ENCODE measurements at places on chromosomes 5 and 9.

- no peak for DNase-seq
Measured at GRCh38 chr5:43780586-43780985, 177.6 kb downstream of the NNT start.

GRCh38 chr5:38426490-38426889 lies 130.0 kb downstream of the LIFR start:
- no peak for DNase-seq

GRCh38 chr5:176583076-176583475 lies 26.9 kb downstream of the GPRIN1 start:
- DNase-seq, result no peak

- DNase-seq, result no peak
Measured at GRCh38 chr5:102453716-102454115, 45.1 kb downstream of the SLCO6A1 start.

DNA sequence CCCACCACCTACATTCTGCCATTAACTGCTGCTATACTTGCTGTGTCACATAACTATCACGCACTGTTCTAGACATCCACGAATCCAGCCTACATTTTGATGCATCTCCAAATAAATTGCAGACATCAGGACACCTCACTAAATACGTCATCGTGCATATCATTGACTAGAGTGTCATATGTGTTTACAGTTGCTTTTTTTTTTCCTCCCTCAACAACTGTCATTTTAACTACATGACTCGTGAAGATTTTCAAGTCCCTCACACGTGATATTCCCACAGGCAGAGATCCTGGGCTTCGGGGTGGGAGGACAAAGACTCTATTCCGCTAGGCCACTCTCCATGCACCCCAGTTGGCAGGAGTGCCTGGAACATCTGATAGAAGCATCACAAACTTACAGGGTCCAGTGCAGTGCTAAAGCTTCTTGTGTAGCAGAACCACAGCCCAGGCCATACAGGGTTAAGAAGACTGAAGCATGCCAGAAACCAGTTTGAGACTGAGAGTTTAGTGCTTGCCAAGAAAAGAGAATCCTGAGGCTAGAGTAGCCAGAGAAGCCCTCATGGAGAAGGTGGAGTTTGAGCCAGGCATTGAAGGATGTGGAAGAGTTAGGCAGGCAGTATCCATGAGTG lies 1.1 kb downstream of the PCYOX1L start:
- DNase-seq, result no peak

DNA sequence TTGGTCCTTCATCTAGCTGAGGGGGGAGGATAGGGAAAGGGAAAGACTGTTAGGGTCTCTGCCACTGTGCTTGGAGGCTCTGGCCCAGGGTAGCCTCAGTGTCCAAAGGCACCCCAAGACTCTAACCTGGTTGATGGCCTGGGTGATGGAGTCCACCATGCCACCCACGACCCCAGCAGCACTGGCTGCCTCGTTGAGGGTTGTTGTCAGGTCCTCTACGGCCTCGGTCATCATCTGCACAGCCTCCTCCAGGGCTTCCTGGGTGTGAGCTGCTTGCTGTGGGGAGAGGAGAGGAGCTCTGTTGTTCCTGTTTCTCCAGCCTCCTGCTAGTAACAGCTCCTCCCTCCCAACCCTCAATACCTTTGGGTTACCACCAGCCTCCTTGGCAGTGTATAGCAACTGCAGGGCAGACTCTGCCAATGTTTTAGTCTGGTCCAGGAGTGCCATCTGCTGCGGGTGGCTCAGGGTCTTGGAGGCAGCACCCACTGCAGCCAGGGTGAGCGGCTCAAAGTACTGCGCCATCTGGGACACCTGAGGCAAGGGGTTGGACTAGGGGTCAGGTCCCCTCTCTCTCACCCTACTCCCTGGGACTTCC lies 16.2 kb upstream of the TPM2 start:
- DNase-seq, result no peak

- no peak for DNase-seq
Measured at GRCh38 chr9:76835571-76836283, 70.2 kb downstream of the PRUNE2 start.

GRCh38 chr9:124975131-124975530 lies 34.2 kb upstream of the GOLGA1 start:
- DNase-seq, result no peak

DNA sequence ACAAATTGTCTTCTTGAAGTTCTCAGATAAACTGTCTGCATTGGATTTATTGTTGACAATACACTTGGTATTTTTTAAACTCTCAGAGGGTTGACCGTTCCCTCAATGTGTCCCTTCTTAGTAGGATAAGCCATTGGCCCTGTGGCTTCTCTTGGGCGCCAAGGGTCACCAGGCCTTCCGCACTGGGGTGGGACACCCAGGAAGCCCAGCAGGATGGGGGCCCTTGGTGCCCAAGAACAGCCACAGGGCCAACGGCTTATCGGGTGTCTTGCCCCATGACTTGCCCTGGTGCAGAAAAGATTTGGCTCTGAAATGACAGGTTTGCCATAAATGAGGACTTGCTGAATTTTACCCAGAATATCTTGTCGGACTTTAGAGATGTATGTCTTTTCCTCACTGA lies 375.0 kb downstream of the IRX2 start:
- no peak for DNase-seq

GRCh38 chr5:52727576-52727975 lies 60.1 kb upstream of the ITGA1 start:
- DNase-seq, result no peak

- no peak for DNase-seq
Measured at GRCh38 chr9:107489144-107489673, 360 bp downstream of the KLF4 start.

DNA sequence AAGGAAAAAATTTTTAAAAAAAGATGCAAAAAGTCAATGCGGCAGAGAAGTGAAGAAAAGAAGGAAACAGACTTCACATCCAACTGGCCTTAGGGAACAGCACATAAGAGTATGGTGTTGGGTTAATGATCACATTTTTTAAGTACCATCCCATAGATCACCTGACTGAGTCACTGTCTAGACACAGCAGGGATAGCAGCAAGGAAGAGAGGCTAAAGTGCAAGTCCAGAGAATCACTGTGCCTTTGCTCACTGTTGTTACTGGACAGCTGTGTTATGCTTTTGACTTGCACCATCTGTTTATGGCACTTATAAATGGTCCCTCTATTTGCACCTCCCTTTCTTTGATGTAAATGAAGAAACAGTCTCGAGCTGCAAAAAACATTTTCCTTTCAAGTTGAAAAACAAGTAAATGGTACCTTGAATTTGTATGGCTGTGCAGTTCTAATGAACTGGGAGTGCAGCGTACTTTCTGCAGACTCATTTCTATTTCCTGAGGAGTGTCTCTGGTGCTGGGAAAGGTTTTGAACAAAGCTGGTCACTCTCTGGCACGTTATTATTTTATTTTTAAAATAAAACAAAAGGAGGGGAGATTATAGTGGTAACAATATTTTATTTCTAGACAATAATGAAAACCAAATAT lies 84.2 kb downstream of the TRPM6 start:
- no peak for DNase-seq

DNA sequence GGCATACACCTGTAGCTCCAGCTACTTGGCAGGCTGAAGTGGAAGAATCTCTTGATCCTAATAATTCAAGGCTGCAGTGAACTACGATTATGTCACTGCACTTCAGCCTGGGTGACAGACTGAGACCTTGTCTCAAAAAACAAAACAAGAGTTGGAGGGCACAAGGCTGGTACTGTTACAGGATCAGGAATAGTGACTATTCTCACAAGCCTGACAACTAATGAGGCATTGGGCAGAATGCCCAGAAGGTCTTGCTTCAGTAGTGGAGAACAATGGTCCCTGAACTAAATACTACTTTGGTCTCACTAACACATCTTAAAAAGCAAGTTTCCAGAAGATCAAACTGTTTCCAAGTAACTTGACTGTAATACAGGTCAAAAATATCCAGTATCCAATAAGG lies 182.9 kb upstream of the RFX3 start:
- DNase-seq, result no peak

GRCh38 chr9:133258061-133259015 lies 16.7 kb downstream of the ABO start:
- DNase-seq, result no peak

- DNase-seq, result no peak
Measured at GRCh38 chr5:7348168-7348854, 47.6 kb upstream of the ADCY2 start.

DNA sequence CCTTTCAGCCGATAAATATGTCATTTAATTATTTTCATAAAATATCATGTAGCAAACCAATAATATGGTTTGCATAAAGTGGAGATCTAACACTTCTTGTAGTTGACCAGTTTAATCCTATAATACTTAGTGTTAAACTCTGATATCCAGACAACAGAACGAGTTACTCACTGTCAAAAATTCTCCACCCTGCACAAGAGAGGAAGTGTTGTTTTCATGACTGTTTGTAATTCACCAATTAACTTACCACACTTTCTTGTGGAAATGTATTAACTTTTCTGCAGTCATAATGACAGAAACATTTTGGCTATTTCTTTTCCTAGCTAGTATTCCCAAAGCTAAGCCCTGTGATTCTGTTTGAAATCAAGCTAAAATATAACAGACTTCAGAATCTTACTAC lies 555.3 kb upstream of the FTMT start:
- no peak for DNase-seq

DNA sequence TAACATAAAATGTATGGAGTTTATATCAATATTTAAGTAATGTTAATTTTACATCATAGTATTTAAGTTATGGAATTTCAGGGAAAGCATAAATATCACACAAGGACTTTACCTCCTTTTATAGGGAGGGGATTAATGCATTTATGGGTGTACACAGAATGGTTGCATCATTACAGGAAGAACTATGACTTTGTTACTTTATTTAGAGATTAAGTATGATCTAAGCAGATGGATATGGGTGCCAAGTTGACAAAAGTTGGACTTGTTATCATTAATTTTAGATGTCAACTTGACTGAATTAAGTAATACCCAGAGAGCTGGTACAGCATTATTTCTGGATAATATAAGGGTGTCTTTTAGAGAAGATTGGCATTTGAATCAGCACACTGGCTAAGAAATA lies 160.5 kb upstream of the CDH10 start:
- no peak for DNase-seq

DNA sequence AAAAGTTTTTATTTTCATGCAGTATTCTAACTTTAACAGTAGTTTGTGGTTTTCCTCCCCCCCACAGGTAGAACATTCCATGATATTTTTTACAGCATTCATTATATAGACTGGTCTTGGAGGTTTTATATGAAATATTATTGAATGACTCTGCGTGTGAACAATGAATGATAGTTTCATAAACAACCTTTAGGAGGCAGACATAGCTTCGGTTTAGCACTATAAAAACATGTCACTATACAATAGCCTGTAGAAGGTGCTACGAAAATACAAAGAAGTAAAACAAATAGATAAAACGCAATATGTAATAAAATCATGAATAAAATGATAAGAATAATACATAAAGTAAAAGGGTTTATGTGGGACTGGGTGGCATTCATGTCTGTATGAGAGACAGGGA lies 8.5 kb downstream of the KLF4 start:
- no peak for DNase-seq

DNA sequence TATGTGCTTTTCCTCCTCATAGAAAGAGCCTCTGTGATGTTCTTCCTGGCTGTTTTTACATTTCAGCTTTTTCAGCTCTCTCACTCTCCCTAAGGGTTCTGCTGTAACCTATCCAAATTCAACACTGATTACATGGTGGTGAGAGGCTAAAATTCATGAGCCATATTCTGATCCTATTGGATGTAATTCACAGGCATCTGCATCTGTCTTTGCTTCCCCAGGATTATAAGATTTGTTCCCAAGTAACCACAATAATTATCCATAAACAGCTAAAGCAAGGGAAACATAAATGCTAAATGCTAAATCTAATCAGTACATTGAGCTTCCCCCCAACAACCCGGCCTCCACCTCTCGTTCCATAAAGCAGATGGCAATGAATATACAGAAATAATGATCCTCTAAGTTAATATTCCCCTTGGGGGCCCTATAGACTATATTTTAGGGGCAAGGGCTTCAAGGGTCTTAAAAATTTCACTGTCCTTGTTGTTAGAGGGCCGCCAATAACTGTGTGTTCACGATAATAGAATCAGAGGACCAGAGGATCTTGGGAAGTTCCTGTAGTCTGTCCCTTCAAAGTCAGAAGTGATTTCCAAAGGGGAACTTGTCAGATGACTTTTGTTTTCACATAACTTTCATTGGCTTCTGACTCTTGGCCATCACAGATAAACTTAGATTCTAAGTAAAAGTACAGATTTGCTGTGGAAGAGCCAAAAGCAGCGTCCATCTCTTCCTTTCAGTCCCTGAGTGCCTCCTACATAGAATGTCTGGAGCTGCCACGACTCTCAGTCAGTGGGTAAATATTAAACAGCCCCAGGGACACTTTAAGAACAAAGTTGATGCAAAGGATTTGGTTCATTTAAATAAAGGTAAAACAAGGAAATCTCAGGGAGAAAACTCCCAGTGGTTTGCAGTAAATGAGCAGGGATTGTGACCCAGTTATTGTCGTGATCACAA lies 125.6 kb downstream of the ALDH1A1 start:
- no peak for DNase-seq

DNA sequence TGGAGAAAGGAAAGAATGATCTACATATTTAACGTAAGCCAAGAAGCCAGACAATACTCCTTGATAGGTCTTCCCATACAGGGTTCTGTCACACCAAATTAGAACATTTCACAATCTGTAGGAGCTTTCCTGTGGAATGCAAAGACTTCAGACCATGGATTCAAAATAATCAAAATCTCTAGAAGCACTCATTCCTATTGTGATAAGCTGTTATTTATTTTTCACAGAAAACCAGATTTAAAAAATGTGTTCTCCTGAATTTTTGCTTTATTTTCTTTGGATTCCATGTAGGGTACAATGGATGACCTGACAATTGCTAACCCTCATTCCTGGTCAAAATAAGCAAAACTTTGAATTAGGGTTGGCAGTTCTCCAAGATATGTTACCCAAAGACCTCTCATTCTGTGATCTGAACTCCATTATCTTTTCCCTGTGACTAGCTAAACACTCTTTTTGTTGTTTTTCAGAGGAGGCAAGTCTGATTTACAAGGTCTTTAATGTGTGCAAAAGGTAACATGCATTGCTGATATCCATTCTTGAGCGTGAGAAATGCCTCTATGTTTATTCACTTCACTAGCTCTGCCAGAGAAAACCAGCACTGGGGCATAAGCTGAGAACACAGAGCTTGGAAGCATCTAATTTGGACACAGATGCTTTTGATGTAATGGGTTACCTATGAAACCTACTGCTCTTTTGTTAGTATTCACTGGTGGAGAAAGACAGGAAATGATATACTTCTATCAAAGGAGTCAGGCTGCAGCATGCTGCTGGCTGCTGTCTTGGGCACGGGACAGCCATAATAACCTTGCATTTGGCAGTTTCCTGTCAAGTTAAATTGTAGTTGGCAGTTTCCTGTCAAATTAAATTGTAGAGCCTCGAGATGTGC lies 31.4 kb downstream of the ACTBL2 start:
- no peak for DNase-seq

- no peak for DNase-seq
Measured at GRCh38 chr9:91177661-91178280, 183.9 kb downstream of the AUH start.

GRCh38 chr9:37596504-37596903 lies 4.1 kb upstream of the TOMM5 start:
- DNase-seq, result no peak

- no peak for DNase-seq
Measured at GRCh38 chr9:122453677-122454135, 24.0 kb downstream of the OR1J1 start.

Data from stimulated activated CD8-positive, alpha-beta memory T cell treated with anti-CD3 and anti-CD28 coated beads, Interleukin-15, amount 100 ng/mL, for 4 hours (primary cell).